Left forelimb (tissue), 1 donor: ENCODE measurements at places on chromosomes 16 and 17.

- DNase-seq: no peak
Observed at GRCh38 chr17:29341726-29342125, 47.8 kb upstream of the NUFIP2 start.

- DNase-seq: no peak
Observed at GRCh38 chr17:42273474-42274252, 2.5 kb downstream of the STAT5B start.

GRCh38 chr17:74361230-74362068, at the start of gene BTBD17:
BTBD17 (minus strand) TSS chr17:74361868; CDS start chr17:74361819, 49 bp downstream.
- no peak for DNase-seq

DNA sequence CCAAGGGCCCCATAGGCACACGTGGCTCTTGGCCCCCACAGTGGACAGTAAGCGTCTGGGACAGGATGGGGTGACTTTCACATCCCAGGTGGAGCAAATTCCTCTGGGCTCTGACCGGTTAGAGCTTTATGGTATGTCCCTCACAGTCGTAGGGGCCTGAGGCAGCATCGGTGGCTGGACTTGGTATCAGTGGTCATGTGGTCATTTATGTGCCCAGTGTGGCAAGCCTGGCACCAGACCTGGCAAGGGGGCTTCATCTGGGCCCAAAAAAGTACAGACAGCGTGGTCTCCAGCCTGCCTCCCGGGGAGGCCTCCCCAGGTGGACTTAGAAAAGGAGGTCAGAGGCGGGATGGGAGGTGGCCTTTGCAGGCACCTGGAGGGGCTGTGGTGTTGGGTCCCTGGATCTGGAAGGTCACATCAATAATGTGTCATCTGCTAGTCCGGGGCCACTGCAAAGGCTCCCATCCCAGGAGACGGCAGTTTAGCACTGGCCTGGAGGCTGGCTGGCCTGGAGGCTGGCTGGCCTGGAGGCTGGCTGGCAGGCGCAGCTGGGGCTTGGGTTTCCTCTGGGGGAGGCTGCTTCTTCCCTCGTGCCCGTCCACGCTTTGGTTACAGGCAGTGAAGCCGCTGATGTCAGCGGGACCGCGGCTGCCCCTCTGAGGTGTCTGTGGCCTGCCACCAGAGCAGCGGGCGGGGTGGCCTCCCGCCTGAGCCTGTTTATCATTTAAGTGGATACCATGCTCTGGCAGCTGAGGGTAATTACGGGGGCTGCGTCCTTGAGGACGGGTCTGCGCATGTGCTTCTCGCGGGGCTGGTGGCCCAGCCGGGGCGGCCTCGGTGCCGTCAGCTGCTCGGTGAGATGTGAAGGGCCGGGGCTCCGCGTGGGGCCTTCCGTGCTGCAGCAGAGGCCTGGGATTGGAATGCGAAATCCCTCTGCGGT, 20.7 kb upstream of the CBX4 start:
- no peak for DNase-seq

DNA sequence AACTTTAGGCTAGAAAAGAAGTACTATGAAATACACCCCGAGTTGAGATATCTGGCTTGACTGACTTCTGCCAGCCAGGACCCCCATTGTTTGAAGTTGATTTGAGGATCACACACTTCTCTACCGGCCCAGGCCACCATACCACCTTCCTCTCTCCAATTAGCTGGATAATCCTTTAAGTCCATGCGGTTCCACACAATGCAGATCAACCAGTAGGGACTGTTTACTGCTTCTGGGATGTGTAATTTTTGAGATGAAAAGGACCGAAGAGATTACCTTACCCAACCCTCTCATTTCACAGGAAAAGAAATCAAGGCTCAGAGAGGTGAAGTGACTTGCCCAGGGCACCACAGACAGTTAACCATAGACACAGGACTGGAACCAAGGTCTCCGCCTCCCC, 20.5 kb downstream of the ERN1 start:
- DNase-seq: no peak

GRCh38 chr16:80997964-80998620, 8.6 kb downstream of the CMC2 start:
- DNase-seq: no peak

DNA sequence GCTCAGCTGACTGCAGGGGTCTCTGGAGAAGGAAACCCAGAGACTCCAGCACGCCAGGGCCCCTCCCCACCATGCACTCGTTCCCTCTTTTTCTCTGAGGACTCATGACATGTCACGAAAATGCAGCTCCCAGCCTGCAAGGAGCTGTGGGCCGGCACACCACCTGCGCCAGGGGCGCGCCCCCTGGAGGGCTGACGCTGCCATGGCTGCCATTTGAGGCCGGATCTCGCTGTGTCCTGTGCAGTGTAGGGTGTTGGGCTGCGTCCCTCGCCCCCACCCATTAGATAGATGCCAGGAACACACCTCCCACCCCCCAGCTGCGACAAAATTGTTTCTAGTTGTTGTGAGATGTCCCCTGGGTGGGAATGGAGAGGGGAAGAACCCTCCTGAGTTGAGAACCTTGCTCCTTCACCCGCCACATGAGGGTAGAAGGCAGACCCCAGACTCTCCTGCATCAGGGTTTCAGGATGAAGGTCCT, 8.2 kb downstream of the SYNGR2 start:
- DNase-seq: no peak

DNA sequence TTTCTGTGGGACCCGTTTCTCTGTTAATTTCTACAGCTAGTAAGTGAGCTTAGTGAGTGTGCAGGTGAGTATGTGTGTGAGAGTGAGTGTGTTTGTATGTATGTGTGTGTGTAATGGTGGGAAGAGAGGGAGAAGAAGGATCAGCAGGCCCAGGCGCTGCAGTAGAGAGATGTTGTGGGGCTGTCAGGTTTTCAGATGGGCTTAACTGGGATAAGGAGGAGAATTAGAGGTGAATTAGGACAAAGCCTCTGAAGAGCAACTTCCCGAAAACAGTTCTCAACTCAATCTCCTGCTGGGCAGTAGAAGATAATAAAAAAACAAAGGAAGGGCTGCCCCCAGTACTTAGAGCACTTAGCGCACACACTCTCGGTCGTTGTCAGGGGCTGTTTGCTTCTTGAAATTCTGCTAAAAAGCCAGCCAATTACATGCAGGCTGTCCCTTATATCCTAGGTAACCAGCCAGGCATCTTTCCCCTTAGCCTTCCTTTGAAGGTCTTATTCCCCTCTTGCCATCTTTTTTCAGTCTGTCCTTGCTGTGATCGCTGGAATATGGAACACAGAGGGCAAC, 63.4 kb downstream of the CLEC16A start:
- no peak for DNase-seq

GRCh38 chr17:28503420-28503819, 2.7 kb upstream of the FOXN1 start:
- DNase-seq: no peak

GRCh38 chr17:66548158-66548557, 245.7 kb downstream of the PRKCA start:
- DNase-seq: no peak

DNA sequence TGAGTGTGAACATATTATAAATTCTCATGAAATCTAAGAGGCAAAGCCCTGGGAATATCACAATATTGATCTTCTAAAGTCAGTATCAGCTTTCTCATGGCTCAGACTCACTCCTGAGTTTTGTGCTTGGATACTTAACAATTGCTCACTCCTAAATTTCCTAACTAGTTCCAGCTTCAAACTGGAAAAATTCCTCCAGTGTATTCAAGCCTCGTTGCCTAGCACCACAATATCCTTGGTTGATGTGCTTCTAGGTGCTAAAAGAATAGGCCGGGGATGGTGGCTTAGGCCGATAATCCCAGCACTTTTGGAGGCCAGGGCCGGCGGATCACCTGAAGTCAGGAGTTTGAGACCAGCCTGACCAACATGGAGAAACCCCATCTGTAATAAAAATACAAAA, 62.5 kb downstream of the XYLT1 start:
- no peak for DNase-seq

DNA sequence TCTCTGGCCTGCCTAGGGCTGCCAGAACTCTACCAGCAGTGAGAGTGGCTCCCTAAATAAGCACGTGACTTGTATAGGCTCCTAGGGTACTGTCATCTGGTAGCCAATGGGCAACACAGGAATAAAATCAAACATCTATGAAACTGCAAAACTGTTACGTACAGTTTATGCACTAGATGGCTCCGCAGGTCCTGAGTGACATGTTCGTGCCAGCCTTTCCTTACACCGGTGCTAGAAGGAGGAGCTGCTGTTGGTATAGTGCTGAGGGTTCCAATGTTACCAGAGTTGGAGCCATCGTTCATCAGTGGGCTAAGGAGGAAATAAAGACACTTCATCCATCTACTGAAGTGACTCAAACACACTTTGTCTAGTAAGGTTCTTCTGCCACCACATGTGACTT, 63.2 kb upstream of the TRAP1 start:
- DNase-seq: no peak

DNA sequence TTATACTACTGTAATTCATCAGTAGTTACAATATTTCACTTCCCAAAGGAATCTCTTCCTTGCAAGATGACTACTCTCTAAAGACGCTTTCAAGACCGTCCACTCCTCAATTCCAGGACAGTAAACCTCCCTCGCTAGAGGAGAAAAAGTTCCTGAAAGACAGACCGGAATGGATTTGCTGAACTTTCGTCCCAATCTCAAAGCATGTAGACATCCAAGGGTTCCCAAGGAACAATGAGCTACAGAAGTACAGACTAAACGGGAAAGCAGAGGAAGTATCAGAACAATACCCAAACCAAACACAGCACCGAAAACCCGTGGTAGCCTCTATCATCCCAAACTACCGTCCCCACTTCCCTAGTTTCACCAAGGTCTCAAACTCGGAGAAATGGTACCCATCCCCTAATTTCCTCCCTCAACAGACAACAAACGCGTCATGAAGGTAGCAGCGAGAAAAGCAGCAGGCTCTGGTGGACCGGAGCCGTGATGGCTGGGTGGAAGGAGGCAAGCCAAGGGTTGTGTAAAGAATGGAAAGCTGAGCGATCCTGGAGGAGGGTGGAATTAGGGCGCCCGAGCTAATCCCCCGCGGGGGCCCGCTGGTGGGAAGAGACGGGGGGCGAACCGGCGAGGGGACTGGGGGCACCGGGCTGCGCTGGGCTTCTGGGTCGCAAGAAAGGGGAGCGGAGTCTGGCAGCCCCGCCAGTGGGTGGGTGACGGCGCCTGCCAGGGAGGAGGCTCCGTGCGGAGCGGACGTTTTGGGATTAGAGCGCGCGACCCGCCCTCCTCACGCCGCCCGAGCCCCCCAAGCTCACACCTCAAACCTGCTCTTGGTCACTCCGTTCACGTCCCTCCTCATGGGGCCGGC, 647 bp downstream of the FBXL20 start:
- no peak for DNase-seq

DNA sequence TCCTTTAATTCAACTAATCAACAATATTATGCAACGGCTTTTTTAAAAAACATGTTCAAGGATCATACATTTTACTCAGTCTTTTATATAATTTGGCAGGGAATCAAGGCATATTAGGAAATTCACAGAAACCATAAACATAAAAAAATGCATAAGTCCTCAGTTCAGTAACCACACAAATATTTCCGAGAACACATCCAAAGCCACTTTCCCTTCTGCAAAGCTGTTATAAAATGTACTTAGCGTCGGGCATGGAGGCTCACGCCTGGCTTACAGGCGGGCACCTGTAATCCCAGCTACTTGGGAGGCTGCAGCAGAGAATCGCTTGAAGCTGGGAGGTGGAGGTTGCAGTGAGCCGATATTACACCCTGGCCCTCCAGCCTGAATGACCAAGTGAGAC, 9.7 kb upstream of the ZC3H7A start:
- DNase-seq: no peak

DNA sequence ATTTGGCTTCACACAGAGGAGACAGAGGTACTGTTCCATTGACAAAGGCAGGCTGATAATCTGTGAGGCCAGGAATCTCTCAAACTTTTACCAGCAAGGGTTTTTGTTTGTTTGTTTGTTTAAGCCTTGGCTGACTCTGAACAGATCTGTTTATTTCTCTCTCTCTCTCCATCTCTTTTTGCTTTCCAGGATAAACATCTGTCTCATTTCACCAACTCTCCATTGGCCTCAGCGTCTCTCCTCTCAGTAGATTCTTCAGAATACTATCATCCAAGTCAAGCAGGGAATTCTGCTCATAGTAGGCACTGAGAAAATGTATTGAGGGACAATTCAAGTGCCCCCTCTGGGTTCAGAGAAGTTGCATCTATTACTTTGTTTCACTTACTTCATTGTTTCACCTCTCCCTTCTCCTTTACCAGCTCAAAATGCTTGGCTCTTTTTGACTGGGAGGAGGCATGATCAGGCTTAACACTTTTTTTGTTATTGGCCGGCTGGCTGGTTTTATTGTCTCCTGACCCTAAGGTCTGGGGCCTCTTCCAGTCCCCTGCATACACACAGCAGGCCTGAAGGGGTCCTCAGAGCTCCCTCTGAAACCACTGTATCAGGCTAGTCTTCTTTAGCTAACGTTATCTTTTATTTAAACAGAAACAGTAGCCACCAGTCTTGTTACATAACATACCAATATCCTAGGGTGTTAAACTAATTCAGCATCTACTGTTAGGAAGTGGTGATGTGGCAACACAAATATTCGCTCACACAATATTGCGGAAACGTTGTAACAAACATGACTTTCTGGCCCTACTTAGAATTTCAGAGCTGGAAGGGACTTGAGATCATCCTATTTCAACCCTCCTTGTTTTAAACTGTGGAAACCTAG, 2.0 kb upstream of the YPEL2 start:
- DNase-seq: peak; percentile 70

DNA sequence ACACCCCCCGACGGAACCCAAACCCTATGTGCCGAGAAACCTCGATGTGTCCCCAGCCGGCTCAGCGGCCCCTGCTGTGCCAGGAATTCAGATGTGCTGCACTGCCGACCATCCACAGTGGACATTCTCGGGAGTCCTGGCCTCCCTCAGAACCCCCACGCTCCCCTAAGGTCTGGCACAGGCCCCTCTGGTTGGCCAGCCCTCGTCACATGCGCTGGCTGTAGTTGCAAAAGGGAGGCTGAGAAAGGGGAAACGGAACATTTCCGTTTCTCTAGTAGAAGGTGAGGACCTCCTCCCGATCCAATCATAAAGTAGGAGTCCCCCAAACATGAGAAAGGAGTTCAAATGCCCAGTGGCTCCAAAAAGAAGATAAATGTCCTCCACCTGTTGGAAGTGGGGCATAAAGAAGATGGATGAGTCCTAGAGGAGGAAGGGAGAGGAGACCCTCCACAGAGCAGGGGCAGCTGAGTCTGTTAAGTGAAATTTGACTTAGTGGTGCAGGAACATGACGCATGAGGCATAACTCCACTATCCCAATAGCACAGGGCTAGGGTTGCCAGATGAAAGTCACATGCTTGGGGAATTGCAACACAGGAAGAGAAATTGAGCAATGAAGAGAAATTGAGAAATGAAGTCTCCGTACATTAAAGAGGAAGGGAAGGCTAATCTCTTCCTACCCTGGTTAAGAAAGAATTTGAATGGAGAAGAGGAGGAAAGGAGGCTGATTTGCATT, 49.3 kb upstream of the WSB1 start:
- no peak for DNase-seq
